Activated CD4-positive, alpha-beta T cell treated with anti-CD3 and anti-CD28 coated beads for 36 hours (primary cell): ENCODE measurements at places on chromosomes 16 and 17. TPM values are rescaled to one million over a fixed set of nuclear protein-coding genes. Genes with fewer than 3 reads are reported as not detected.
A peak's percentile ranks its signal among the peaks of the same experiment; 100 is the strongest.

DNA sequence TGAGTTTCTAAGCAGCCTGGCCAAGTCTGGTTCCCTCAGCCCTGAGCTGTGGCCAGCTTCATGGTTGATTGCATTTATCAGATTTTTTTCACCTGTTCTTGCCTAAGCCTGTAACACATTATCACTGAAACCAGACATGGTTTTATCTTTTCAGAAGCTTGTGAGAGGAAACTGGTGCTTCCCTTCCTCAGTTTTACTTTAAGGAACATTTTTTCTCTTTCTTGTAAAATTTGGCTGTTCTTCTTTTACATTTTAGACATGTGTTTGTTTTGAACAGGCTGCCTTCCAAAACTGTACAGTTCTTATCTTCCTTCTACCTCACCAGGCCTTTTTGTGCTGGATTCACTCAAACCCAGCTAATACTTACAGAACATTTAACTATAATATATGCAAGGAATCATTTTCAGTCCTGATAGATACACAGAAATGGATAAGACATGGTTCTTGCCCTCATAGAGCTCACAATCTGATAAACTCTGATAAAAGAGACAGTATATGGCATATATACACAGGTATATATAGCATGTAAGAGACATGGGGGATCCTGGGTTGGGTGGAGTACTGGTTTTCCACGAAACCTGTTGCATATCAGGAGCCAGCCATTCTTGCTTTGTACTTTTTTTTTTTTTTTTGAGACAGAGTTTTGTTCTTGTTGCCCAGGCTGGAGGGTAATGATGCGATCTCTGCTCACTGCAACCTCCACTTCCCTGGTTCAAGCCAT, 44.5 kb downstream of the ZNRF1 start:
- H3K4me3 ChIP-seq: no peak overlapping the region
- DNase-seq: no peak
- H3K27ac ChIP-seq: no peak overlapping the region
- peaks cover 3% of the 10 kb centered on the region for H3K36me3 ChIP-seq
- H3K4me1 ChIP-seq: peaks cover 26% of the 10 kb centered on the region

- H3K27me3 ChIP-seq: no peaks in the 10 kb centered on the region
- peaks cover 2% of the 10 kb centered on the region for H3K36me3 ChIP-seq
- peak overlapping the region; percentile 99 for H3K27ac ChIP-seq
- peaks cover 53% of the 10 kb centered on the region for H3K4me1 ChIP-seq
- peak overlapping the region; percentile 86 for H3K4me3 ChIP-seq
Observed at GRCh38 chr16:22190081-22190775, 15.8 kb upstream of the EEF2K start.

DNA sequence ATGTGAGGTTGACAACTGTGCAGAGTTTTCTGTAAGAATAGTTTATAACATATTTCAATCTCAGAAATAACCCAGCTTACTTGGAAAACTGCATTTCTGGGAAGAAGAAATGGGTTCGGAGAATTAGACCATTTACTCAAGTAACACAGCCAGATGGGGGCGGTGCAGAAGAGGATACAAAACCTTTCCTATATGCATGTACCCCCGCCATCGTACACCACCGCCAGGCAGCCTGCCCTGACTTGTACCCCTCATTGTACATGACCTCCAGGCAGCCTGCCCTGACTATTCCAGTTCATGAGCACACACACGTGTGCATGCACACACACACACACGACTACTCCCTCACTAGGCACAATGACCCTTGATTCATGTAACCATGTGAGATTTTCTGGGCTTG, 154.0 kb downstream of the C16orf78 start:
- H3K27ac ChIP-seq: peak overlapping the region; percentile 88
- peak; percentile 16 for DNase-seq
- H3K4me1 ChIP-seq: peaks cover 12% of the 10 kb centered on the region
- H3K4me3 ChIP-seq: peak overlapping the region; percentile 71

GRCh38 chr16:82040296-82040695, 5.2 kb downstream of the HSD17B2 start:
- H3K4me1 ChIP-seq: no peaks in the 10 kb centered on the region
- no peaks in the 10 kb centered on the region for H3K36me3 ChIP-seq
- no peak overlapping the region for H3K4me3 ChIP-seq
- H3K27me3 ChIP-seq: peaks cover 17% of the 10 kb centered on the region
- no peak for DNase-seq

DNA sequence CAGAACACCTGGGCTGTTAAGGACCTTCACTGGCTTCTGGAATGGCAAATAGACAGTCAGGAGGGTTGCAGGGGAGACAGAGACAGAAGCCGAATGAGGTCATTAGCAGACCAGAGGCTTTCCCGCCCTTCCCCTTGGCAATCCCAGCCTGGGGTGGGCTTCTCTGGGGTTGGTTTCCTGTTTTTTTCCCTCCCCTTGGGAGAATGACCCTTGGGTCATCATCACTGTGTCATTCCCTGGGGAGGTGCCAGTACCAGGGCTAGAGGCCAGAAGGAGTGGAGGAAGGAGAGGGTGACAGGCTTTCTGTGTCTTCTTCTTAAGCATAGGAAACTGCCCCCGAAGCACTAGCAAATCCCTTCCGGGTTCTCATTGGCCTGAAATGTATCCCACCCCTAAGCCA, 42.9 kb upstream of the IL21R start:
- H3K4me3 ChIP-seq: no peak overlapping the region
- H3K4me1 ChIP-seq: peaks cover 29% of the 10 kb centered on the region
- no peaks in the 10 kb centered on the region for H3K27me3 ChIP-seq
- peaks cover 92% of the 10 kb centered on the region for H3K36me3 ChIP-seq
- no peak for DNase-seq

GRCh38 chr17:57823469-57824401, 26.1 kb downstream of the MRPS23 start:
- H3K27ac ChIP-seq: no peak overlapping the region
- no peak overlapping the region for H3K4me3 ChIP-seq
- DNase-seq: no peak
- no peaks in the 10 kb centered on the region for H3K4me1 ChIP-seq
- no peaks in the 10 kb centered on the region for H3K36me3 ChIP-seq
- H3K27me3 ChIP-seq: no peaks in the 10 kb centered on the region

- H3K36me3 ChIP-seq: no peaks in the 10 kb centered on the region
- H3K27me3 ChIP-seq: no peaks in the 10 kb centered on the region
- H3K27ac ChIP-seq: peak within 1 kb of the TSS; percentile 86
- peaks cover 27% of the 10 kb centered on the region for H3K4me1 ChIP-seq
- peak within 1 kb of the TSS; percentile 86 for H3K4me3 ChIP-seq
Observed at GRCh38 chr17:17681187-17681743, at the start of gene RAI1. TSS of gene RAI1 (plus strand) at chr17:17681458. CDS start at chr17:17792949, 111,491 bp downstream.

DNA sequence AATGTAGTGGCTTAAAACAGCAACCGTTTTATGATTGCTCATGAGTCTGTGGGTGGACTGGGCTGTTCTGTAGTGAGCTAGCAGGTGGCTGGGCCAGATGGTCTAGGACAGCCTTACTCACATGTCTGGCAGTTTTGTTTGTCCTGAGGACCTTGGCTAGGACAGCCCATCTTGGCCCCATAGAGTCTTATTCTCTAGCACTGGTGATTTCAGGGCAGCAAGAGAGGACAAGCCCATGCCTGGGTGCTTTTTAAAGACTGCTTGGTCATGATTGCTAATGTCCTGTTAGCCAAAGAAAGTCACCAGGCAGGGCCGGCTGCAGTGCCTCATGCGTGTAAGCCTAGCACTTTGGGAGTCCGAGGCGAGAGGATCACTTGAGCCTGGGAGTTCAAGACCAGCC, 139.8 kb downstream of the KATNIP start:
- no peaks in the 10 kb centered on the region for H3K36me3 ChIP-seq
- H3K4me3 ChIP-seq: no peak overlapping the region
- DNase-seq: no peak
- H3K4me1 ChIP-seq: no peaks in the 10 kb centered on the region
- H3K27ac ChIP-seq: no peak overlapping the region

DNA sequence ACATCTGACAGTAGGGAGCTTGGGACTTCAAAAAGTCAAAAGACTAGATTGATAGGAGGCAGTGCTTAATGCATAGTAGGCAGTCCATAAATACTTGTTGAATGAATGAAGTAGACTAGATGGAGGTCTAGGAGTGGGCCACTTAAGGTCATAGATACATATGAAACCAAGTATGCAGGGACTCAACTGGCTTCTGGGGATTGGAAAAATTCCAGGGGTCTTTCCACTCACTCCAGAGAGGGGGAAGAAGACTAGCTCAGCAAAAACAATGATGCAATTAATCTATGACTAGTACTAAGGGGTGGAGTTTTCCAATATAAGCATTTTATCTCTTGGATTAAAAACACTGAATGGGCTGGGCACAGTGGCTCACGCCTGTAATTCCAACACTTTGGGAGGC, 298.3 kb upstream of the XYLT1 start:
- no peak overlapping the region for H3K27ac ChIP-seq
- no peak for DNase-seq
- no peaks in the 10 kb centered on the region for H3K36me3 ChIP-seq
- no peak overlapping the region for H3K4me3 ChIP-seq
- H3K4me1 ChIP-seq: no peaks in the 10 kb centered on the region
- H3K27me3 ChIP-seq: peaks cover 7% of the 10 kb centered on the region

GRCh38 chr17:73924909-73925186, 278.6 kb upstream of the RPL38 start:
- H3K27ac ChIP-seq: no peak overlapping the region
- DNase-seq: no peak
- peaks cover 9% of the 10 kb centered on the region for H3K27me3 ChIP-seq
- H3K4me3 ChIP-seq: no peak overlapping the region

DNA sequence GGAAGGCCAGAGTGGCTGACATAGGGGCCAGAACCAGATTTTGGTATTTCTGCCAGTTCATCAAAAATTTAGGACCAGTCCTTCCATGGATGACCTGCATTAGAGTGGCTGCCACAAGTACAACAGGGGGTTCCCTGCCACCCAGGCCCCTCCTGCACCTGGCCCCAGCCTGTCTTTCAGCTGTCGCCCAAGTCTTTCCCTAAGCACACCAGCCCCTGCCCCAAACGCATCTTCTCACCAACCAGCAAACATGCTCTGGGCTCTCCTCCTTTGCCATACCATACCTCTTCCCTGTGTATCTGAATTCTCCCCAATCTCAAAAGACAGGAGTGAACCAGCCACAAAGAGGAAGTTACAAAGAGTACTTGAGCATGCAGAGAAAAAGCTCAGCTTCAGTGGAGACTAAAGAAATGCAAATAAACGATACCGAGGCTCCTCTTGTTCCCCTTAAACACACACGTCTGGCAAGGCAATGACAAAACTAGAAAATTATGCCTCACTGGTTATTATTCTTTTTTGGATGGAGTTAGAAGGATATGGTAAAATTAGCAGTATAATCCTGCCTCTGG, 130.6 kb downstream of the DYNLRB2 start:
- peaks cover 19% of the 10 kb centered on the region for H3K4me1 ChIP-seq
- H3K36me3 ChIP-seq: peaks cover 16% of the 10 kb centered on the region
- no peak for DNase-seq
- no peak overlapping the region for H3K4me3 ChIP-seq
- H3K27ac ChIP-seq: no peak overlapping the region
- no peaks in the 10 kb centered on the region for H3K27me3 ChIP-seq

DNA sequence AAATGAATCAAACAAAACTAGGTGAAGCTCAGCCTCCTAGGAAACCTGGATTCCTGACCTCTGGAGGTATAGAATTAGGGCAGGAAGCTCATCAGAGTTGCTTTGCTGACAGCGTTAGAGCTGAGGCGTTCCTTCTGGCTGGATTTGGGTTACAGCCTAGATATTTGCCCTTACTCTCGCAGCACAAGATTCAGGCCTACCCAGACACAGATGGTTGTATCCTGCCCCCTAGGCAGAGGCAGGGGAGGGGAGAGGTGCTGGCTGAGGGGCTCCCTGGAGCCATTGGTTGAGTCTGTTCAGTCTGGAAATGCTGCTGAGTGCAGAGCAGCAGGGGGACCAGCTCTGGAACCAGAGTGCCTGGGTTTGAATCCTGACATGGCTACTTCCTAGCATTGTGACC, 78.4 kb downstream of the MPRIP start:
- DNase-seq: no peak
- no peak overlapping the region for H3K4me3 ChIP-seq
- H3K4me1 ChIP-seq: peaks cover 80% of the 10 kb centered on the region
- no peaks in the 10 kb centered on the region for H3K27me3 ChIP-seq
- H3K27ac ChIP-seq: peak overlapping the region; percentile 87
- H3K36me3 ChIP-seq: no peaks in the 10 kb centered on the region

GRCh38 chr16:79768276-79768970, 167.9 kb upstream of the MAF start:
- no peak overlapping the region for H3K4me3 ChIP-seq
- H3K4me1 ChIP-seq: peaks cover 13% of the 10 kb centered on the region
- peaks cover 3% of the 10 kb centered on the region for H3K27me3 ChIP-seq
- H3K36me3 ChIP-seq: no peaks in the 10 kb centered on the region

DNA sequence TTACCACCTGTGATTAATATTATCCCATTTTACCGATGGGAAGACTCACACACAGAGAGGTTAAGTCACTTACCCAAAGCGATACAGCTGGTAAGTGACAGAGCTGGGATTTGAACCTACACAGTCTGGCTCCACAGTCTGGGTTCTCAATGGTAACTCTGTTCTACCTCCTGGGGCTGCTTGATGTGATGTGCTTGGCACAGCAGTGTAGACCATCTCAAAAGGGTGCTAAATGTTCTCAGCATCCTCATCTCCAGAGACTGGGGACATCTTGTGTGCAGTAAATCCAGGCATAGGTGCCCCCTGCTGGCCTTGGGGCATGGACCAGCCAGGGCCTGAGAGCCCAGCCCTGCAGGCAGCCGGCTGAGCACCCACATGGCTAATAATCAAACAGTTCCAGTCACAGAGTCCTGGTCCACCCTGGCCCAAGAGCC, 15.4 kb upstream of the KATNB1 start:
- H3K27ac ChIP-seq: no peak overlapping the region
- no peaks in the 10 kb centered on the region for H3K36me3 ChIP-seq
- peak; percentile 74 for DNase-seq
- no peaks in the 10 kb centered on the region for H3K27me3 ChIP-seq
- H3K4me1 ChIP-seq: no peaks in the 10 kb centered on the region

DNA sequence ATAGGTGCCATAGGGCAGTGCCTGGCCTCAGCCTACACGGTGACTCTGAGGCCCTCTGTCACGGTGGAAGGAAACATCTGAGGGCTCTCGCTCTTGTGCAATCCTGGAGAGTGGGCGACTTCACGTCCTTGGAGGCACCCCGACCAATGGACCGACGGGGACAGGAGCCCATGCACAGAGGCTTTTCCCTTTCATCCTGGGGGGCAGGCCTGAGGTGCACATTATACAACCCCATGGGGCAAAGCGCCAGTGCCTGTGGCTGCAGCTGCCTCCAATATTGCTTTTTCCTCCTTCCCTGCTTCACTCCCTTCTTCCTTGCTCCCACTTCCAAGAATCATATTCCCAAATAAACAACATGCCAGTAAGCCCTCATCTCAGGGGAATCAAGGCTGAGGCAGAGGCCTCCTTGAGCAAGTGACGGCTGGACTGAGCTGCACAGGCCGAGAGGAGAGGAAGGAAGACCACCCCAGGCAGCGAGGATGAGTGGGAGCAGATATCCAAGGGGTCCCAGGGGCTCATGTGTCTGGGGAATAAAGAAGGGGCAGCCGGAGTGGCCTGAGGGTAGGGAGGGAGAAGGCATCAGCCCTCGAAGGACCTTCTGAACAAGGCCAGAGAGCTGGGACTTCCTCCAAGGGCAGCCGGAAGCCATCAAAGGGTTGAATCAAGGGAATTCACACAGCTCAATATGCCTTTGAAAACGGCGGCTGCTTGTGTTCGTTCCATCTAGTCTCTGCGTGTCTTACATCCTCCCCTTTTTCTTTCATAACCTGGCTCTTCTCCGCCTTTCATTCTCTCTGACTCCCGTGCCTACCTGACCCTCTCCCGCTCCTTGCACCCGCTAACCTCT, 42.6 kb upstream of the RPL38 start:
- H3K4me1 ChIP-seq: no peaks in the 10 kb centered on the region
- DNase-seq: no peak
- no peak overlapping the region for H3K27ac ChIP-seq
- no peaks in the 10 kb centered on the region for H3K36me3 ChIP-seq
- H3K27me3 ChIP-seq: peaks cover 14% of the 10 kb centered on the region

TRAPPC2L gene
- 50.7 TPM for total RNA-seq

AIPL1 gene
- not detected for total RNA-seq

FGF11 gene
- 6.9 TPM for total RNA-seq
